Lung (tissue), 17 donors: ENCODE measurements at places on chromosomes 16 and 17.

- peak; percentile 67 for DNase-seq
Observed at GRCh38 chr17:20966870-20967269, 75.9 kb downstream of the USP22 start.

DNA sequence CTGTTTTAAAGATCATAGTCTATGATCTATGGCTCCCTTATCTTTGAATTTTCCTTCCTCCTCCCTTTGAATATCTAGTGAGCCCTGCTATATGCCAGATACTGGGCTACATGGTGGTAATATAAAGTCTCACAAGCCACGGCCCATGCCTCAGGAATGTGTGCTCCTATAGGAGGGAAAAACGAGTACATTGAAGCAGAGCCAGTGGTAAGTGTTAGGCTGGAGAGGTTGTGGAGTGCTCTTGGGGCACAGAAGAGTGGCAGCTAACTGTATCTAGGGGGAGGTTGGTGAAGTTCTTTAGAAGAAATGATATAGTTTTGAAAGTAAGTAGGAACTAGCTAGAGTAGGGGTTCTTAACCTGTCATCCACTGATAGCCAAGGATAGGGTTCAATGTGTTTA, 105.8 kb upstream of the PMFBP1 start:
- peak; percentile 36 for DNase-seq

- DNase-seq, result no peak
Observed at GRCh38 chr16:55289353-55289752, 34.6 kb upstream of the IRX6 start.

GRCh38 chr17:20046629-20047028, 37.5 kb downstream of the SPECC1 start:
- no peak for DNase-seq

DNA sequence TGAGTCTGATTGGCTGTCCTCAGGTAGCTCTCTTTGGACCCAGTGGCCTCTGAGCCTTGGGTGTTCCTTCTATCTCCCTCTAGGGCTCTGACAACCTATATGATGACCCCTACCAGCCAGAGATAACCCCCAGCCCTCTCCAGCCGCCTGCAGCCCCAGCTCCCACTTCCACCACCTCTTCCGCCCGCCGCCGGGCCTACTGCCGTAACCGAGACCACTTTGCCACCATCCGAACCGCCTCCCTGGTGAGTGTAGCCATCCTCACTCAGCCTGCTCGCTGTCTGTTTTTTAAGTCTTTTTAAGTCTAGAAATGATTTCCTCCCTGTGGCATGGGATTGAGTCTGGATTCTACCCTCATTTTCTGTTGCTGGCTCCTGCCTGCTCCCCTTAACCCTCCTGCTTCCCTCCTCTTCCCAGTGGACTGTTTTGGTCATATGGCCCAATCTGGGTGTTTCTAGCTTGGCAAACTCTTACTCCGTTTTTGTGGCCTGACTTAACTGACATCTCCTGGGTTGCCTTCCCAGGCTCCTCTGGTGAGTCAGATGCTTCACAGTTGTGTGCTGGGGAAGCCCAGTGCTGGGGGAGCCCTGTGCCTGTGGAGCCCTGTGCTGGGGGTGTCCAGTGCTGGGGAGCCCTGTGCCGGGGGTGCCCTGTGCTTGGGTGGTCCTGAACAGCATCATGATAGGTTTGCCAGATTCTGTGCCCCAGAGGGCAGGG, 9.9 kb downstream of the TAOK2 start:
- DNase-seq, result no peak

- DNase-seq, result no peak
Observed at GRCh38 chr17:73605444-73605843, 38.8 kb downstream of the SDK2 start.

DNA sequence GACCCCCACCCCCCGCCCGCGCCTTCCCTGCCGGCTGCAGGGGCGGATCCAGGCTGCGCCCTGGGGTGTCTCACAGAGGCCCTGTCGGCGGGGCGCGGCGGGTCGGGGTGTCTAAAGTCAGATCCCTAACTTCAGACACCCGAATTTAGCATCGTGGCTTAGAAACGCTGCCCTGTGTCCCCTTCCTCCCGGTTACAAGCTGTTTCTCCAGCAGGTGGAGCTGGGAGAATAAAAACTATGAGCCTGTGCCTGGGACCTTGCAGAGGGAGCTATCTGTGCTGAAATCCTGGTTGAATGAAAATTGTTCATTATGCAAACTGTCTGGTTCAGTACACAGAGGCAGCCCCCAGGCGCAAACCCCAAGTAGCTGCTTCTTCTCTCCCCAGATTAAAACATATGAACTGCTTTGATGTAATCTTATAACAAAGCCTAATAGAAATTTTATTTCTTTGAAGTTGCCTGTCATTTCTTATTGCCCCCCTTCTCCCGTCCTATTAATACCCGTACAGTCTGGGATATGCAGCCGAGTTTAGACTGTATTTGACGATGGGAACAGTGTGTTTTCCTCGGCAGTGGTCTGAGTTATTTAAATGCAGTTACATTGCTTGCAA, 79.0 kb downstream of the RPA1 start:
- peak; percentile 83 for DNase-seq

DNA sequence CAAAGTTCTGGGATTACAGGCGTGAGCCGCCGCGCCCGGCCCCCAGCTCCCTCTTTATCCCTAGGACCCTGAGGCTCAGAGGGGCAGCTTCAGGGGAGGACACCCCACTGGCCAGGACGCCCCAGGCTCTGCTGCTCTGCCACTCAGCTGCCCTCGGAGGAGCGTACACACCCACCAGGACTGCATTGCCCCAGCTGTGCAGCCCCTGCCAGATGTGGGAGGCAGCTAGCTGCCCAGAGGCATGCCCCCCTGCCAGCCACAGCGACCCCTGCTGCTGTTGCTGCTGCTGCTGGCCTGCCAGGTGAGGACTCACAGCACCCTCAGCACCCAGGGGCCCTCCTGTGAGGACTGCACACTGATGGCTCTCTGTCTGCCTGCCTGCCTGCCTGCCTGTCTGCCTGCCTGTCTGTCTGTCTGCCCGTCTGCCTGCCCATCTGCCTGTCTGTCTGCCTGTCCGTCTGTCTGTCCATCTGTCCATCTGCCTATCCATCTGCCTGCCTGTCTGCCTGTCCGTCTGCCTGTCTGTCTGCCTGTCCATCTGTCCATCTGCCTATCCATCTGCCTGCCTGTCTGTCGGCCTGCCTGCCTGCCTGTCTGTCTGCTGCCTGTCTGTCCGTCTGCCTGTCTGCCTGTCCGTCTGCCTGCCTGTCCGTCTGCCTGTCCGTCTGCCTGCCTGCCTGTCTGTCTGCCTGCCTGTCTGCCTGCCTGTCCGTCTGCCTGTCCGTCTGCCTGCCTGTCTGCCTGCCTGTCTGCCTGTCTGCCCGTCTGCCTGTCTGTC, 5.0 kb downstream of the GCGR start:
- DNase-seq, result no peak

- no peak for DNase-seq
Observed at GRCh38 chr17:10046786-10047785, 142.0 kb upstream of the RCVRN start.

- DNase-seq, result peak; percentile 46
Observed at GRCh38 chr17:57900991-57901743, 51.3 kb upstream of the MRPS23 start.

DNA sequence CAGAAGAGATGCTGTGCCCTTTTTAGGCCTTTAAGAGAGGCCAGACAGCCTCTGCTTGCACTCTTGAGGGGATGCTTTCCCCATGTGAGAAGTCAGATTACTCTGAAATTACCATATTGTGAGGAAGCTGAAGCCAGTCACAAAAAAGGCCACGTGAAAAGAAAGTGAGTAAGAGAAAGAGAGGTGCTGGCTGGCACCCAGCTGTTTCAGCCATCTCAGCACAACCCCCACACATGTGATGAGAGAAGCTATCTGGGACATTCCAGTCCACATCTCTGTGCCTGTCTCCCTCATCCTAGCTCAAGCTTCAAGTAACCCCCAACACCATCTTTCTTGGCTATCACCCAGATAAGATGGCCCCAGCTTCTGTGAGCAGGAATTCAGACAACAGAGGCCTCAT, 131.4 kb downstream of the HS3ST2 start:
- DNase-seq, result no peak

GRCh38 chr16:73355981-73356380, 308.1 kb upstream of the ZFHX3 start:
- DNase-seq, result no peak

- peak; percentile 56 for DNase-seq
Observed at GRCh38 chr17:49486012-49486641, 9.0 kb upstream of the NGFR start.

- no peak for DNase-seq
Observed at GRCh38 chr17:5785338-5785737, 201.0 kb upstream of the NLRP1 start.

- no peak for DNase-seq
Observed at GRCh38 chr16:22694887-22695382, 119.0 kb upstream of the HS3ST2 start.

GRCh38 chr17:71521724-71522123, 599.1 kb upstream of the SOX9 start:
- DNase-seq, result no peak

GRCh38 chr17:42623732-42624596, 14.5 kb downstream of the TUBG1 start:
- DNase-seq, result no peak

- no peak for DNase-seq
Observed at GRCh38 chr17:13546851-13547250, 54.9 kb downstream of the HS3ST3A1 start.

DNA sequence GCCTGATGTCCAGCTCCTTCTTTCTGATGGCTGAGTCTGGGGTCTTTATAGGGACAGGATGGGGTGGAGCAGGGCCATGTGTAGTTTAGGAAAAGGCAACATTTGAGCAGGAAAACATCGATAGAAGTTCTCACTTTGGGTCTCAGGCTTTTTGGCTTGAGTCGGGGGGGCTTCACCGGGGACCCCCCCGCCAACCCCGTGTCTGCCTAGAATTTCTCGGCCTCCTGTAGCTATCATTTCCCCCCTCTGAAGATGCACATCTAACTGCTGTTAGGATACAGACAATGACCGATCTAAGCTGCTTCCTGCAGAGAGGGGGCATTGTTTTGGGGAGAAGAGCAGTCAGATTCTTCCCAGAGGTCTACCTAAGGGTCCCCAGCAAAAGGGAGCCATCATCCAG, 16.7 kb upstream of the ZNHIT3 start:
- DNase-seq, result no peak

DNA sequence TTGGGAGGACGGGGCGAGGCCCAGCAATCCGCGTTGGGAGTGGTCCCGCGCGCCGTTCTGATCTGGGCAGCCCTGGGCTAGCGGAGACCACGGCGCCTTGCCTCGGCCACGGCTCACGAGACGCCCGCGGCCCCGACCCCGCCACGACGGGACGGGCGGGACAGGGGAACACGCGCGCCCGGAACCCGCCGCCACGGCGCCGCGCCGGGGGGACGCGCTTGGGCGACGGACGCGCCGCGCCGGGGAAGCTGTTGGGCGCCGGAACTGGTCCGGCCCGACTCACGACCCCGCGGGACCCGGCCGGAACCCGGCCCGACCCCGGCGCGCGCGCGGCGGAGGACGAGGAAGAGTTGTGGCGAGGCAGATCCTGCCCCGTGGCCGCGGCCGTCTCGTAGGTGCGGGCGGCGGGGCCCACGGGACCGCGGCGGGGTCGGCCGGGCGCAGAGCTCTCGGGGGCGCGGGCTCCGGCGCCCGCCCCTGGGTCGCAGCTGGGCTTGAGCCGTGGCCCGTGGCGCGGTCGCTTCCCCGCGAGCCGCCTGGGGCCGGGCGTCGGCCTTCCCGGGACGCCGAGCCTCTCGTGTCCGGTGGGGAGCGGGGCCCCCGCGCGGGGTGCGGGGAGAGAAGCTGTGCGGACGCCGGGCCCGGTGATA, at the start of gene ACSF3:
Gene ACSF3 (plus strand): TSS at position 251 of the 650 bp plus-strand sequence. CDS start 6,830 bp downstream, outside the sequence.
- peak; percentile 51 for DNase-seq

DNA sequence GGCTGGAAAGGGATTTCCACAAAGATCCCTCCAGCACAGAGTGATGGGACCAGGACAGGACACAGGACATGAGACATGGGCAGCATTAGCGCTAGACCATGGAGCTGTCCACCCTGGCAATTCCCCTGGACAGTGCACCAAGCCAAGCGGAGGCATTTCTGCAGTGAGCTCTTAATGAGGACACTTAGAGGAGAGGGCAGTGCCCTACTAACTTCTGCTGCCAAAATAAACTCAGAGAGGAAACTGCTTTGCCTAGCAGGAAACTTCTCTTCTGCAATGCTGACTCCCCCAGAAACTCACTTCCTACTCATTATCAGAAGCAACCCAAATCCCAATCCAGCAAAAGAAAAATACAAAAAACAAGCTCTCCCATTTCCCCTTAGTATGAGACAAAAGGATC, 119.2 kb downstream of the HS3ST2 start:
- peak; percentile 8 for DNase-seq

- DNase-seq, result no peak
Observed at GRCh38 chr16:49816875-49817274, 39.0 kb downstream of the ZNF423 start.

GRCh38 chr17:73410586-73411312, 98.9 kb upstream of the CDC42EP4 start:
- no peak for DNase-seq

DNA sequence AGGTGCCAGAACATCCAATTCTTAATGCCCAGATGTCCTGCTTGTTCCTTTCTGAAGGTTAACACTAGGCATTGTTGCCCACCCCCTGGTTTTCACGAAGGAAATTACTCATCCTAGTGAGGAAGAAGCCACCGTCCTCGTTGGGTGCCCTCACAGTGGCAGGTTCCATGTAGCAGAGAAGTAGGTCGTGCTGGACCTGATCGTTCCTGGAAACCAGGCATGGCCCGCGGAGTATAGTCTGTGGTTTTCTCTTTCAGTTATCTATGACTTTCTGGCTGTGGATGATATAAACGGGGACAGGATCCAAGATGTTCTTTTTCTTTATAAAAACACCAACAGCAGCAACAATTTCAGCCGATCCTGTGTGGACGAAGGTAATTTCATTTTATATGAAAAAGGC, 16.5 kb downstream of the RGS11 start:
- no peak for DNase-seq

DNA sequence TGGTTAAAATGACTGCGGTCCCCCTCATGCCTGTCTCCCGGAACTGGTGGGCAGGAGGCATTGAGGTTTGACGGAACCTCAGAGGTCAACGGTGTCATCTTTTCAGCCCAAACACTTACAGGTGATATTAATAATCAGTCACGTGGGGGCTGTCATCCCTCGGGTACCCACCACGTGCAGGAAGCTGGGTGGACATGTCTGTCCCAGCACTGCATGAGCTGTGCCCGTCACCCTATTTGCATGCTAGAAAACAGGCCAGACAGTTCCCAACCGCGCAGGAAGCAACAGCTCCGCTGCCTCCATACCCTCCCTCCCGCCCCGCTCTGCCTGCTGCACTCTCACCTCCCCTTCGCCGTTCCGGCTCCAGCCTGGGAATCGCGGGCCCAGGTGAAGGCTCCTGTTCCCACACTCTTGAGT, 1.4 kb downstream of the SYNGR3 start:
- no peak for DNase-seq
